Stimulated activated CD8-positive, alpha-beta memory T cell treated with anti-CD3 and anti-CD28 coated beads, Interleukin-4, amount 100 ng/mL, for 48 hours (primary cell): ENCODE measurements at places on chromosomes 13 and 19.

GRCh38 chr13:41859565-41859964, 101.3 kb downstream of the VWA8 start:
- DNase-seq: no peak

DNA sequence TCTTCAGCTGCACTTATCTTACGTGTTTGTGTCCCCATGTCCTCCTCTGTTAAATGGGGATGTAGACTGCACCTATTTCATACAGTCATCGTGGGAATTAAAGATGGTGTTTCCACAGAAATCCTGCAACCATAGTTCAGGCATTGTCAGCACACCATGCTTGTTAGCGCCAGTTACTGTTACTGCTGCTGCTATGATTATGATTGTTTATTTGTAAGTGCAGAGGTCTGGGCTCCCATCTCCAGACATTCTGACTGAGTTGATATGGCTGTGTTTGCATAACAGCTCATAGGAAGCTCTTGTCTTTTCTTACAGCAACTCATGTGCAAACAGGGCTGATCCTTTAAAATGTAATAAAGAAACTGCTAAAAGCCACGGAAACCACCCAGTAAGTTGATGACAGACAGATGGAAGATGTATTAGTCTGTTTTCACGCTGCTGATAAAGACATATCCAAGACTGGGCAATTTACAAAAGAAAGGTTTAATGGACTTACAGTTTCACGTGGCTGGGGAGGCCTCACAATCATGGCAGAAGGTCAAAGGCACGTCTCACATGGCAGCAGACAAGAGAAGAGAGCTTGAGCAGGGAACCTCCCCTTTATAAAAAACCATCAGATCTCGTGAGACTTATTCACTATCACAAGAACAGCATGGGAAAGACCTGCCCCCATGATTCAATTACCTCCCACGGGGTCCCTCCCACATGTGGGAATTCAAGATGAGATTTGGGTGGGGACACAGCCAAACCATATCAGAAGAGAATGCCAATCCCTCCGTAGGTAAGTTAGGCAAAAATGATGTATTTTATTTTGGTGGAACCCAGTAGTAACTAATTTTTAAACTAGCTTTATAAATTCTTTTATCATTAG, 1.6 kb downstream of the ZSCAN5A start:
- DNase-seq: no peak

DNA sequence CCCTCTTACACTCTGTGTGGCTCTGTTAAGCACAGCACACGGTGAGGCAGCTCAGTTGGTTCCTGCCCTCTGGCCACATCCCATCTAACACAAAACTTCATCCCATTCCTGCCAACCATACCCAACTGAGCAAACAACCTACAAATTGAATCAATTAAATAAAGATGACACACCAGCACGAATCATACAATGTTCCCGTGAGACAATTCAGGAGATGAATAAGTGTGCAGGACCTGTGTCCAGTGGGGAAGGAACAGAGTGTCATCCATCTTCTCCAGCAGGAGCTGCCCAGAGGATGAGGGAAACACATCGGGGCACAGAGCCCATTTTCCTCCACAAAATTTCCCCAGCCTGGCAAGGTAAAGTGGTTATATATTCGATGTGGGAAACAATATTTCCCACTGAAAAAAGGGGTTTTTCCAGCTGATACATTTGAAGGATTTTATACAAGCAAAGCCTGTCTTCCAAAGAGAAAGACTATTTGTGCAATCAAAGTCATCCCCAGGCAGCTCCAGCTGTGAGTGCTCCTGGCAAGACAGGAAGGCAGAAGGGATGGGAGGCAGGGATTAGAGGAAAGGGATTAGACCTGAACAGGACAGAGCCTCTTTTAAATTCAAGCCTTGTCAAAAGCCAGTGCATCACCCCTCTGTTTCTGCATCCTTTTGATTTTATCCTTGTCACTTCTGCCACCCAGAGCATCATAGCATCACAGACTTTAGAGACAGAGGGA, 240.2 kb downstream of the LHFPL6 start:
- no peak for DNase-seq

- DNase-seq: no peak
These were observed 96.1 kb downstream of the OXGR1 start for GRCh38 chr13:96898212-96898611.

DNA sequence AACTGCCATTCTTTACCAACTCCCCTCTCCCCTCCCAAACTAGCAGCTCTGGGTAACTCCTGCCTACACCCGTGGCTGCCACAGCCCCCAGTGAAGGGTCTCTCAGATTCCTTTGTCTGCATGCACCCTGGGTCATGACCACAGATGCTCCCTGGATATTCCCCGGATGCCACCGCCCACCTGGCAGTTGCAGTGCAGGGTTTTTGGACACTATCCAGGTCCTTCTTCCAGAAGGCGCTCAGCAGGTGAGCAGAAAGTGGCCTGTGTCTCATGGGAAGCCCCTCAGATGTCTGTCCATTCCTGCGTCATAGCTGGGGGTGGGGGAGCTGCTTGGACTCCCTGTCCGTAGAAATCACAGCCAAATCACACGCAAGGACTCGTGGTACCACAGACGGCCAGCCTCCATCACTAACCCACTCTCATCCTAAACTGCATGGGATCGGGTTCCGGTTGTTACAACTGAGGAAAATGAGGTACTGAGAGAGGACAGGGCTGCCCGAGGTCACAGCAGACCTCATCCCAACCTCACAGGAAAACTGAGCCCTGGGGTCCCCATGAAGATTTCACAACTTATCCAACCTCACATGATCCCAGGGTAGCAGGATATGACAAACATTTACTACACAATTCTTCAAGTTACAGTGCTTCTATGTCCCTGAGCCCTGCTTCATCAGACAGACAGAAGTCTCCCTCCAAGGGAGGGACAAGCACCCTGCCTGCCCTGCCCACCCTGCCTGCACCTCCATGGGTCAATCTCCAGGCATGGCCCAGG, 38.6 kb downstream of the ELL start:
- no peak for DNase-seq

DNA sequence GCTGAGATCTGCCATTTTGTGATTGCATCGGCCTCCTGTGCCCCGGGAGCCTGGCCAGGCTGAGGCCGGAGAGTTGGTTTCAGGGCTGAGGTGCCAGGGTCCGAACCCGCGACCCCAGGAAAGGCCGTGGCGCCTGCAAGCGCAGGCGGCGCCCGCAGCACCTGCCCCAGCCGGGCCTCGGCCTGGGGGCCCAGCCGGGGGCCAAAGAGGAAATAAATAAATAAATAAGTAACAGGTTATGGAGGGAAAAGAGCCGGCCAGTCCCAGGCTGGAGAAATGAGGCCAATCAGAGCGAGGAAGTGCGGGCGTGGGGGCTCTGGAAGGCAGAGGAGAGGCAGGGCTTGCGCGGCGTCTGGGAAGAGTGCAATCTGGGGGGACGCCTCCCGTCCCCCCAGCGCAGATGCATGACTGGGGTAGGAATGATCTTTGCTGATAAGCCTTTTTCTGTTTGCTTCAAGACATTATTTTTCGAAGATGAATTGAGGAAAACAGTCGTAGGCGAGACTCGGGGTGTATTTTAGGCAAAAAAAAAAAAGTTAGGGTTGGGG, 145.6 kb upstream of the ZNF536 start:
- no peak for DNase-seq

DNA sequence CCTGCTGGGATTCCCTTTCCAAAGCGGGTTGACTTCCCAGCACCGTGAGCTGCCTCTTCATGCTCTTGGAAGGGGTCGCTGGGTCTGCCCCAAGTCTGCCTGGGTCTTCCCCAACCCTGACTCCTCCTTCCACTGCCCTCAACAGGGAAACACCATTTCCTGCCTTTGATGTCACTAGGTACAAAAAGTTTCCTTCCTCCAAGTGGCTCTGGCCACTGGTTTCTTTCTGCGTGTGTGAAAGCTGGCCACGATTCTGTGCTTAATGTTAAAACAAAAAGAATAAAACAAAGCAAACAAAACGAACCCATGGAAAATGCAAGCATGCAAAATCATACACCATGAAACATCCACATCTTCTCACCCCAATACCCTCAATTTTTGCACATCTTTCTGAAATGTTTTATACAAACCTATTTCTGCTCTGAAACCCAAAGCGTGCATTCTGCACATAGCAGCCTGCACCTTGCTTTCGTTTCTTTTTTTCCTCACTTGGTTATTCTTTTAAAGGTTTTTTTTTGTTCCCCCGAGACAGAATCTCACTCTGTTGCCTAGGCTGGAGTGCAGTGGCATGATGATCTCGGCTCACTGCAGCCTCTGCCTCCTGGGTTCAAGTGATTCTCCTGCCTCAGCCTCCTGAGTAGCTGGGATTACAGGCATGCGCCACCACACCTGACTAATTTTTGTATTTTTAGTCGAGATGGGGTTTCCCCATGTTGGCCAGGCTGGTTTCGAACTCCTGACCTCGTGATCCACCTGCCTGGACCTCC, 12.5 kb upstream of the TNFSF9 start:
- DNase-seq: peak; percentile 45

GRCh38 chr13:91158017-91158395, 189.5 kb upstream of the MIR17HG start:
- no peak for DNase-seq

GRCh38 chr19:31232180-31232579, 117.1 kb downstream of the TSHZ3 start:
- no peak for DNase-seq

DNA sequence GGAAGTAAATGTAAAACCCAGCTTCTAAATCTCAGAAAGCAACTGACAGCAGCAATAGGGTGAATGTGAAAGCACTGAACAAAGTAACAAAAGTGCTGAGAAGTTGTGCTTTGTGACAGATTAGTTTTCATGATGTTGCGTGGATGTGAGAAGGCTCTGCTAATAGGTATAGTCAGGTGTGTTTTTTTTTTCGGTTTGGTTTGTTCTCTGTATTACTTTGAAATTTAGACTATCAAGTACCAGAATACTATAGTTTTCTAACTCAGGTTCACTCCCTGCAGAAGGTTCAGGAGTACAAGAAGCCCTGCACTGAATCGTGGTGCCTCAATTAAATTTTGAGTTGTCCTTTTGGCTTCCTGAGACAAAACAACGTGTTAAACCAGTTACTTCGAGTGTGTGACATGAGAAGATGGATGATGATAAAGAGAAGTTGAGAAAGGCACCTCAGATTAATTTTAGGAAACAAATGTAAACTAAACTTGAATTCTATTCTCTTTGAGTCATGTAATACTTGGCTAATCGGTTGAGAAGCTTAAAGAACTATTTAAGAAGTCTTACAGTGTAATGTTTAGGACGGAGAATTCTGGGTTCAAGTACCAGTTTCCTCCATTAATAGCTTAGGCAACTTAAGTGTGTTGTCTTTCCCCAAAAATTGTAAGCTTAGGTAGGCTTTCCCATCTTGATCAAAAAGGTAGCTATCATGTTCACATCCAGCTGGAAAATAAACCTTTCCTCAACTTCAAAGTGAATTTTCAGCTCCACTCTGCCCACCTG, 10.3 kb downstream of the MIR17HG start:
- DNase-seq: no peak

- no peak for DNase-seq
These were observed 37.9 kb downstream of the ZFR2 start for GRCh38 chr19:3830621-3831589.

DNA sequence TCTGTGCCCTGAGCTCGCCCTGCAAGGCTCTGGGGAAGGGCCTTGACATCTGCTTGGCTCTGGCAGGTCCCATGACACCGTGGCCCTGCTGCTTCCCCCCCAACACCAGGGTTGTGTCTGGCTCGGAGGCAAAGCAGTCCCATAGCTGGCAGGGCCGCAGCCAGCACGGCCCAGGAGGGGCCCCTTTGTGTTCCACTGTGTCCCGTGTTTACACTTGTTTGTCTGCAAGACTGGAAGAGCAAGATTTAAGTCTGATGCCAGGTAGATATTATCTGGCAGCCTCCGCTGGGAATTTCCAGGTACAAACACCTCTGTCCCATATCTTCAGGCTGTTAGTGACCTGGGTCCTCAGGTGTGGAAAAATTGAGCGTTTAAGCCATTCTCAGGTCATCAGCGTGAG, 44.3 kb downstream of the MCF2L start:
- DNase-seq: no peak

DNA sequence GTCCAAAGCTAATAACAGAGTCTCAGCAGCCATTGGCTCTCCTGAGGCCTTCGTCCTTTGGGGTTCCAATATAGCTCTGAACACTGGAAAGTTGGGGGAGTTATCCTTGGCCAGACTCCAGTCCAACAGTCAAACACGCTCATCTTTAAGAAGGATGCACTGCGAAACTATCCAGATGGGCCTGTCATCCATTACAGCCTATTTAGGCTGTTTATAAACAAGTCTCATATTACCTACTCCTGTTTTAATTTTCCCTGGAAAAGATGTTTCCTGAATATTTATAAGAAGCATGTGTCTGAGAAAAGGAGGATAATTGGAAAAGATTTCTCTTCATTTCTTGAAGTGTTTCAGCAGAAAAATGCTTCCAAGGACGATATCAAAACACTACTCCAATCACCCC, 170.7 kb downstream of the DCT start:
- DNase-seq: no peak

DNA sequence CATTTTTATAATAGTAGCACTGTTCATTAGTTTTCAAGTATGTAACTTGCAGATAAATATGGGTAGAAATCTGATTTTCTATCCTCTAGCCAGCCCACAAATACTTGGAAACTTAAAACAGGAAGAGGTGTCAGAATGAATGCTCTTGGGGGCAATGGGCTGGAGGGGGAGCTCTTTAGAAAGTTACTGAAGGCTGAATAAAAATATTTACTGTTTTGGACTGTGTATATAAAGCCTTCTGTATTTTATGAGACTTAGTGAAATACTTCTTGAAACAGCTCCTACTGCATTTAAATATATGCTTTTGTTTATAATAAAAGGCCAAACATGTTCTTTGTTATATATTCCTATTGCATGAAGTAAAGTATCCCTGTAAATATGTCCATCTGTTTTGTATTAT, 138.8 kb downstream of the RGCC start:
- DNase-seq: no peak

GRCh38 chr19:14943601-14944000, 2.3 kb downstream of the OR7C2 start:
- no peak for DNase-seq

GRCh38 chr13:30027569-30028455, 177.4 kb upstream of the UBL3 start:
- DNase-seq: no peak

DNA sequence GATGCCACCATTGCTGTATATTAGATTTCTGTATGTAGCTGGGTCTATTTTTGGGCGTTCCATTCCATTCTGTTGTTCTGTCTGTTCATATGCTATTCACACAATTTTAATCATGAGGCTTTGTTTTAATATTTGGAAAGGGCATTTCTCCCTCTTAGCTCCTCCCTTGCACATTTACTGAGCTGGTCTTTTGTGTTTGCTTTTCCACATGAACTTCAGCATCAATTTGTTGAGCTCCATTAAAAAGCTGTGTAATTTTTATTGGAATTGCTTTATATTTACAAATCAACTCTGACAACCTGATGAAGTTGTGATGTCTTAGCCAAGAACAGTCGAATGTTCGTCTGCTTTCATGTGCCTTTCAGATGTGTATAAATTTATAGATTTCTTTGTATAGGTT, 14.0 kb downstream of the WASF3 start:
- DNase-seq: no peak

GRCh38 chr13:31733647-31734046, 5.7 kb upstream of the RXFP2 start:
- no peak for DNase-seq
